ENCODE measurements at places on chromosomes 3 and 15.
A peak's percentile ranks its signal among the peaks of the same experiment; 100 is the strongest.

DNA sequence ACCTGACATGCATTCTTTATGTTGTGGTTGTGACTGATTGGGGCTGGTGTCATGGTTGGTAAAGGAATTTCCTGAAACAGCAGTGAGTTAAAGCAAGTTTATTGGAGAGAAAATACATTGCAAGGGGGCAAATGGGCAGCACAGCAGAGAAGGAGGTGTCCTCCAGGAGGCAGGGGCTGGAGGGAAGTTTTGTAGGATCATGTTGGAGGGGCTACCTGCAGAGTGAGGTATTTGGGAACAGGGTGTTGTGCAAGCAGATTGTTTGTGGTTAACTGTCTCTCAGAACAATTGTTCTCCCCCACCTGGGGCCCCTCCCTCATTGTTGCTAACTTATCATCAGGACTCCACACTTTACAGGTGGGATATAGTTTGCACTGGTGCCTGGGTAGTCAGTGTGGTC lies 196.0 kb downstream of the NSUN3 start:
- DNase-seq, result no peak

DNA sequence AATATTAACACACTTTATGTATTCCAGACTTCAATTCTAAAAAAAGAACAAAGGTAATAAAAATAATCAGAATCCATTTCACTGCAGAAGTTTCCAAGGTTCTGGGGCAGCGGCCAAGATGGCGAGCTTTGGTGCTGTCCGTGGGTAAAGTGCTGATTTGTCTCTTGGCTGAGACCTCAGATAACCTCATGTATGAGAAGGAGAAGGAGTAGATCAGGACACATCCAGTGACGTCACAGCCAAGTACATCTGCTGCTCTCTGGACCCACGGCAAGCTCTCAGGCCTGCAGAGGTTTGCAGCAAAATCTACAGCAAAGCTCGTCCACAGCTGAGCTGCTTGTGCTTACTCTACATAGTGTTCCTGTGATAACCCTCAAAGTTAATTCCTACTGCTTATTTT lies 165.7 kb downstream of the MAGI1 start:
- no peak for DNase-seq

DNA sequence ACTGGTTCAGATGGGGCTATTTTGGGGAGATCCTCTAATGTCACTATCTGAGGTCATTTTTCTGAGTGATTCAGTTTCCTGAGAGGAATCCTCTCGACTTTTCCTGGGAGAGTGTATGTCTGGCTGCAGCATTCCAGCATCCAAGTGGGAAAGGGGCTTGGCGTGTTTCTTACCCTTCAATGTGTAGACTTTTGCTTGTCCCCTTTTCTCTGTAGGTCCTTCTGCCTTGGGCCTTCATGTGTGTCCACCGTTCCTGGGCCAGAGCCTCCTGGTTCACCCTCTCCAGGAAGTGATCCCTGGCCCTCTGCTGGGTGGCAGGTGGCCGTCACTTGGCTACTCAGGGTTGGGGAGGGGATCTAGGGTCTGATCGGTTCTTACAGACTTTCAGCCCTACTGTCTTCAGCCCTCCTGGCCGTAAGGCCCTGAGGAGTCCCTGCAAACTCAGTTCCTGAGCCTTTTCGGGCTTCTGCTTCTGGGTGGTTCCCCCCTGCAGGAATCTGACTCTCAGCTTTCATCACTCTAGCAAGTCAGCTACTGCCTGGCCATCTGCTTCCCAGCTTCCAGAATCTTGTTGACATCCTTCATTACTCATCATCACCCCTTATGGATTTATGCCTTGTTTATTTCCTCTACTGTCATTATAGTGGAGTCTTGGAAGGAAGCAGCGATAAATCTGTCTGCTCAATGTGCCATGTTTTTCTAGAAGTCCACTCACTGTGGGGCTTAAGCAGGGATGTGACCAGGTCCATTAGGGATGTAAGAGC lies 36.5 kb downstream of the GOLGA6L10 start:
- DNase-seq, result no peak

GRCh38 chr3:127490271-127491023 lies 100.1 kb downstream of the TPRA1 start:
- DNase-seq, result no peak

- DNase-seq, result no peak
Measured at GRCh38 chr15:76345880-76346668, 9.5 kb downstream of the ISL2 start.

DNA sequence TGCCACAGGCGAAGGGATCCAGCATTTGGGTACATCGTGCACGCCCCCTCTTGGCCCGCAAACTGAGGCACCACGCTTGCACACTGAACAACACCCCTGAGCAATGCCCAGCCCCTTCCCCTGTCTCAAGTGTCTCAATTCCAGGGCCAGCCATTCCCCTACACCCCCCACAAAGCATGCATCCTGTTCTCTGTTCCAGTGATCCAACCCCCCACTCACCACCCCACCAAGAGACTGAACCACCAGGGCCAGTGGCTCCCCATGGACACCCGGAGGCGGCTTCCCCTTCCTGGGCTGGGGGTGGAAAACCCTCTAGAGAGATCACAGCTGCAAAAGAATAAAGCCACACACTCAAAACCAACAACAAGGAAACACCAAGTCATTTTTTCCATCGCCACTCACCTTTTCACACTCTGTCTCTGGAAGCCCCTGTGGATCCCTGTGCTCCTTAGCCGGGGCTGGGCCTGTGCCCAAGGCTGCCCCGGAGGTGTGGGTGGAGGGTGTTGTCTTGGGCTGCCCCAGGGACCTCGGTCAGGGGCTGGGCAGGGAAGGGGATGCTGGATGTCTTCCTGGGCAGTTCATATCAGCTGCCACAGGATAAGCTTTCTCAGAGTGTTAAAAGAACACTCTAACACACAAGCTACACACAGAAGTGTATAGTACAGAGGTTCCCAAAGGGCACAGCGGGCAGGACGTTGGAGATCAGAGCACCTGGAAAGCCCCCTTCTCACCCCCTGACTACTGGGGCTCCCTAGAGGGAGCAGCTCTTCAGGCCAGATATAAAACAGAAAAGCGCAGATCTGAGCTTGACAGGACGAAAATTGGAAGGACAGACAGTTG lies 92.5 kb downstream of the CHSY1 start:
- DNase-seq, result no peak

GRCh38 chr15:68818066-68818768 lies 2.5 kb downstream of the ANP32A start:
- DNase-seq, result peak; percentile 68

- no peak for DNase-seq
Measured at GRCh38 chr15:75702436-75702835, 10.2 kb downstream of the CSPG4 start.

DNA sequence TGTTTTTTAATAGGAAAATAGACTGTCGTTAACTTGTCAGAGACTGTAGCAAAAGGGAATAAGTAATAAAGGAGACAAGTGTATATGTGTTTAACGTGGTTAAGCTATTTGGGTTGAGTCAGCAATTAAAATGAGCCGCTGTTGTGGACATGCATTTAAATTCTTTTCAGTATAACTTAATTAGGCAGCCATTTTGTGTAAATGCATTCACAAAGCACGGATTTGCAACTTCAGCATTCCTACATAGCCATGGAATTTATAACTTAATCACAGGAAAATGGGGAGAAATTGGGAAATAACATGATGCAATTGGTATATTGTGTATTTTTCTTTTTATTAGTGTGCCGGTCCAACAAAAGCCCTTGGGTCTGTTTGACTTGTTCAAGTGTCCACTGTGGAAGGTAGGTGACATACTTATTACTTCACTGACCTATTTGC lies 27.9 kb downstream of the USP3 start:
- DNase-seq, result no peak

DNA sequence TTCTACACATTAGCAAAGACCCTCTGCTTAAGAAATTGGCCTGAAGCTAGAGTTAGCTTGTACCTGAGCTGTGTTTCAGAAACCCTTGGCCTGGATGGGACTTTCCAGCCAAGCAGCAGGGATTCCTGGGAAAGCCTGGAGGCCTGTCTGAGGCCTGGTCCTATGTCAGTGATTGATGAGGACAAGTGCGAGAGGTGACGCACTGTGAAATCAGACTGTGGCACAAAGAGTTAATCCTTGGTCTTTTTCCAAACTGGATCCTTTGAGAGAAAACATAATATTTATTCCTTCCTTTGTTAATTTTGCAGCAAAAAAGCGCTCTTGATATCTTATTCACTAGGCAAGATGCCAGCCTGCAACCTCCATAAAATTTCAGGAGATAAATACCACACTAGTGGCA lies 225.0 kb upstream of the ATP11B start:
- no peak for DNase-seq

DNA sequence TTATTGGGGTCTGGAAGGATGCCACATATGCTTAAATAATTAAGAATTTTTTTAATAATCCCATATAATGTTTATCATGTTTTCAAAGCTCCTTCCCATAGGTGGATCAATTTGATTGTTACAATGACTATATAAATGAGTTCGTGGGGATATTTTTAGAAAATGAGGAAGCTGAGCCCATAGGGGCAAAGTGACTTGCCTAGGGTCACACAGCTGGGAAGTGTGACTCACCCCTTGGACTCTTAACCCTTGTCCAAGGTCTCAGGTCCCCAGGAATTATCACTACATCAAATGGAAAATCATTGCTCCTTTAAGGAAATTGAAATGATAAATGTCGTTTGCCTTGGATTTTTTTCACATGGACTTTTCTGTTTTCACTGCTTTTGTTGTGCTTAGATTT lies 161.2 kb upstream of the RGMA start:
- DNase-seq, result no peak

GRCh38 chr15:82150645-82151044 lies 104.8 kb upstream of the MEX3B start:
- no peak for DNase-seq

DNA sequence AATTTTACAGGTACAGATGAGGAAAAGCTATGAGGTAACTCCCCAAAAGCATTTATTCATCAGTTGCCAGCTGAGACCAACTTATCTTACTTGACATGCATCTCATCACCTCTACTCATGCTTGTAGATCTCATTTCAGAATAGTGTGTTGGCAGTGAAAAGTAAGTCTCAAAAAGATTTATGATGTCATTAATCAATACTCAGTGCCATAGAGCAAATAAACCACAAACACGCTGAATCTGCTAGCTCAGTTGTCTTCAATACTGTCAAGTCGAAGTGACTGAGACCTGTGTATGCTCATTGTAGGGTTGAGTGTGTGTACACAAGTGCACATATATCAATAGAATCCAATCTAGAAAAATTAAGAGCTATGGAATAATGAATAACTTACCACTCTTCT lies 413.5 kb downstream of the CNTN3 start:
- DNase-seq, result no peak

DNA sequence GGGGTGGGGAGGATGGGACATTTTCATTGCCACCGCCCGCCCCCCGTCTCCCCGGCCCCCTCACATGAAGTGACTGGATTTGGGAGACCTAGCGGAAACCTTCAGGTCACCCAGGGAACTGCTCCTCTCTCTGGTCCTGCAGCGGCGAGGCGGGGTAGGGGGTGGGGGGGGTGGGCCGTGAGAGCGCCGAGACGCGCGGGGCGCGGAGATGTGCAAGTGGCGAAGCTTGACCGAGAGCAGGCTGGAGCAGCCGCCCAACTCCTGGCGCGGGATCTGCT lies 712 bp upstream of the MME start:
- DNase-seq, result no peak
